ENCODE measurements at places on chromosomes 7 and 10.

- DNase-seq = no peak
Observed at GRCh38 chr7:132547821-132548220, 28.4 kb downstream of the PLXNA4 start.

DNA sequence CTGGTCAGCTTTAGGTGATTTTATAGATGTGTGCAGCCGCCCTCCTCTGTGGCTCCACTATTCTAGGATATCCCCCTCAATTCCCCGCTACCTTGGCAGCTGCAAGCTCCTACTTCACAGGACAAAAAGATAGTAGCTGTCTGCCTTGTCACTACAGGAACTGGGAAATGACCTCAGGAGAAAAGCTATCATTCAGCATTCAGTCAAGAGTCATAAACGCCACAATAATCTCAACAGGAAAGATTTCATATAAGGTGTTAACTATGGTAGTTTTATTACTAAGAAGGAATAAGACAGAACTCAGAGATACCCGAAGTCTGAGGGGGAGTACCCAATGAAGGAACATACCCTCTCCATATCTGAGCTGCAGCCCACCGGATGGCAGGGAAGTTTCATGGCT is 63.9 kb downstream of the CRPPA start:
- DNase-seq = no peak

DNA sequence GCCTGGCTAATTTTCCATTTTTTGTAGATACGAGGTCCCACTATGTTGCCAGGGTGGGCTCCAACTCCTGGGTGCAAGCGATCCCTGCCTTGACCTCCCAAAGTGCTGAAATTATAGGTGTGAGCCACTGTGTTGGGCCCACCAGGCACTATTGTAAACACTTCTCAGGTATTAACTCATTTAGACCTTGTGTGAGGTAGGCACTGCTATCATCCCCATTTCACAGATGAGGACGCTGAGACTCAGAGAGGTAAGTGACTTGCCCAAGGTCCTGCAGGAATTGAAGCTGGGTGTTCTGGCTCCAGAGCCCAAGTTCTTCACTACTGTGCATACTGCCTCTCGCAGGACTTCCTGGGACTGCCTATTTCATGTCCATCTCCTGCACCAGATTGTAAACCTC is 67.1 kb upstream of the SYPL1 start:
- DNase-seq = no peak

GRCh38 chr10:33180921-33181320 is 153.5 kb downstream of the NRP1 start:
- no peak for DNase-seq

DNA sequence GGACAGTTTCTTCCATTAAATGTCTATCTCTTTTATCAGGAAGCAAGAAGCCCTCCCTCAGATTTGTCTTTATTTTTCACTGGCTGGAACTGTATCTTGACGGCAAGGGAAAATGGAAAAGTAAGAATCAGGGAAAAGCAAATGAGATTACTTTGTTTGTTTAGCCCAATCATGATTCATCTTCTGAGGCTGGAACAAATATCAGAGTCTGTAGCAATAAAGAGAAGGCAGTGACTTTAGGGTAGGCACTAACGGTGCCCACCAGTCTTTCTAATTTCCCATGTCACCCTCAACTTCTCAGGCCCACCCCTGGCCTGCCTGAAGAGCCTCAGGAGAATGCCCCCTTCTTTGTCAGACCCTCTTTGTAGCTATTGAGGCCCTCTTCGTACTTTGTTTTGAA is 36.3 kb upstream of the GOLGA7B start:
- DNase-seq = no peak
